Stimulated activated naive CD8-positive, alpha-beta T cell treated with anti-CD3 and anti-CD28 coated beads, Interleukin-15, Interleukin-2, amounts not matched to agents 100 U/mL and 50 U/mL, for 24 hours (primary cell): ENCODE measurements at places on chromosomes 1 and 21.

- DNase-seq, result no peak
Observed at GRCh38 chr1:118338936-118339335, 153.9 kb upstream of the SPAG17 start.

DNA sequence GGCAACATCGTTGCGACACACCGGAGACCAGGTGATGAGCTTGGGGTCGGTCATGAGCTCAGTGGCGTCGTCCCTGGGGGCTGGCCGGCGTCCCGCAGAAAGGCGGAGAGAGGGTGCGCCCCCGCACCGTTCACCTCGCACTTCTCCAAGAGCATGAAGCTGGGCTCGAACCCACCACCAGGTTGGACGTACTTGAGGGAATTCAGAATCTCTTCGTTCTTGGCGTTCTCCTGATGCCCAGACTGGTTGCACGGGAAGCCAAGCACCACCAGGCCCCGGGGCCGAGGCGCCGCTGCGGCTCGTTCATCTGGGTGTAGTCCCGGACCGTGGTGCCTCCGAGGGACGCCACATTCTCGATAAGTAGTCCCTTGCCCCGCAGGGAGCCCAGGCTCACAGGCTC is 176.6 kb upstream of the ADAMTS5 start:
- DNase-seq, result no peak

GRCh38 chr1:110390692-110391245 is at the start of gene SLC16A4:
SLC16A4 (minus strand) TSS chr1:110391026; CDS start chr1:110389323, 1,703 bp downstream.
- DNase-seq, result no peak

- no peak for DNase-seq
Observed at GRCh38 chr1:187844313-187844712, 1015.6 kb downstream of the PLA2G4A start.

- DNase-seq, result no peak
Observed at GRCh38 chr1:85203573-85204171, 2.9 kb upstream of the SYDE2 start.

- DNase-seq, result no peak
Observed at GRCh38 chr1:235997931-235998330, 67.0 kb downstream of the NID1 start.

DNA sequence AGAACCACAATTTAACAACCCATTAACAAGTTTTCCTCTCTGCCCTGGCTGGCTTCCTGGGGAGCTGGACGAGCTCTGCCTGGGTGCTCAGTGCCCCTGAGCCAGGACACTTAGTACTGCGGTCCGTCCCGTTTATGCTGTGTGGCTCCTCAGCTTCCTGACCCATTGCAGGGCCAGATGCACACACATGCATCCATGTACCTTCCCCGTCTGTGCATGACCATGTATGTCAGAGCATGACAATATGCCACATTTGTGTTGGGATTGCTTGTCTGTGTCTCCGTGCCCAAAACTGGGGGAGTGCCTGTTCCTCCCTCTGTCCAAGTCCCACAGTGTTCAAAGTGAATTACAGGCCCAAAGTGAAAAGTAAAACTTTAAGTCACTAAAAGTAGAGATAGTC is 9.7 kb upstream of the TFF3 start:
- no peak for DNase-seq

DNA sequence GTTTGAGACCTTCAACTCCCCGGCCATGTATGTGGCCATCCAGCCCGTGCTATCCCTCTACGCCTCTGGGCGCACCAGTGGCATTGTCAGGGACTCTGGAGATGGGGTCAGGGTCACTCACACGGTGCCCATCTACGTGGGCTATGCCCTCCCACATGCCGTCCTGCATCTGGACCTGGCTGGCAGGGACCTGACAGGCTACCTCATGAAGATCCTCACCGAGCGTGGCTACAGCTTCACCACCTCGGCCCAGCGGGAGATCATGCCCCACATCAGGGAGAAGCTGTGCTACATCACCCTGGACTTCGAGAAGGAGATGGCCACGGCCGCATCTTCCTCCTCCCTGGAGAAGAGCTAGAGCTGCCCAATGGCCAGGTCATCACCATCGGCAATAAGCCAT is 36.5 kb upstream of the ZP4 start:
- DNase-seq, result no peak

GRCh38 chr21:43866260-43866629 is 1.2 kb downstream of the AGPAT3 start:
- peak; percentile 61 for DNase-seq

DNA sequence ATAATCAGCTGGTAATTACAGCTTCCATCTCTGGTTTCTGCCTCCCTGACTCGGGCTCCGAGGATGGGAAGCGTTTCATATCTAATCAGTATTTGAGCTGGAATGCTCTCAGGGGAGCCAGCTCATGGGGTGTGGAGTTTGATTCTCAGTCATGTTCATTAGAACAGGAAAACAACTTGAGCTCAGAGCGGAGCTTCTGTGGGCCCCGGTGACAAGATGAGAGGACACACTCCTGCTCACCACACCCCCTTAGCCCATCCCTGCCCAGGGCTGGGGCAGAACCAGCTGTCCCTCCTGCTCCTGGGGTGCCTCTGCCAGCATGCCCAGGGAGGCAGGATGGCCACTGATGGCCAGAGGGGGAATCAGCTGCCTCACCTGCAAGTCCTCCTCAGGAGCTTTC is 726.0 kb downstream of the PTPRU start:
- DNase-seq, result no peak

DNA sequence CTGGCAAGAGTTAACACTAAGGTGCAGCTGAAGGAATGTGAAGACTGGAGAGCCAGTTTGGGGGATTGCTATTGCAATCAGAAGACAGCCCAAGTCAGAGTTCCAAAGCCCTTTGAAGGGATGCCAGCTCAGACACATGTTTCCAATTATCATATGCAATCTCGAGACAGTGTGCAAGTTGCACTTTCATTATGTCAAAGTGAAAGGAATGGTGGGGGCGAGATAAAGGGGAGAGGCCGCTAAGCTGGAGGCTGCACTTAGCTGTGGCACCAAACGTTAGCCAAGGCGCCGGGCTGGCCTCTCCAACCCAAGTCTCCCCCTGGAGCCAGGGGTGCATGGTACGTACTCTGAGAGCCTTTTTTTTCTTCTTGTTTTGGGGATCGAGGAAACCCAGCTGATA is 58.0 kb downstream of the NGF start:
- DNase-seq, result no peak

DNA sequence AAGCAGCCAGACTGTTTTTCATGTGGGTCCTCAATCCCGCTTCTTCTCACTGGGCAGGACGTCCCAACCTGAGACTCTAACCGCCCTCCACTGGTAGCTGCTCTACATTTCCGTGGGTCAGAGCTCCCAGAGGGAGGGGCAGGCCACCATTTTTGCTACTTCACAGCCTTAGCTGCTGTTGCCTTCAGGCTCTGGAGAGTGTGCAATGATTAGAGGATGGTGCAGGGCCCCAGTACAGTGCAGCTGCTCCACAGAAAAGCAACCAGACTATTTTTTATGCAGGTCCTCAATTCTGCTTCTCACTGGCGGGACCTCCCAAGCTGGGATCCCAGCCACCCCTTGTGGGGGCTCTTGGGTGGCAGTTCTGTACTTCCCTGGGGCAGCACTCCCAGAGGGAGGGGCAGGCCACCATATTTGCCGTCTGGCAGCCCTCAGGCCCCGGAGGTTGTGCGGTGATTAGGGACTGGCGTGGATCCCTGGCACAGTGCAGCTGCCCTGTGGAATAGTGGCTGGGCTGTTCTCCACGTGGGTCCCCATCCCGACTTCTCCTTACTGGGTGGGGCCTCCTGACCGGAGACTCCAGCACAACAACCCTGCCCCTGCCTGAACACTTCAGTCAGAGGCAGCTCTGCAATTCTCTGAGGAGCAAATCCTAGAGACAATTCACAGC is 647.6 kb upstream of the PKN2 start:
- DNase-seq, result no peak

DNA sequence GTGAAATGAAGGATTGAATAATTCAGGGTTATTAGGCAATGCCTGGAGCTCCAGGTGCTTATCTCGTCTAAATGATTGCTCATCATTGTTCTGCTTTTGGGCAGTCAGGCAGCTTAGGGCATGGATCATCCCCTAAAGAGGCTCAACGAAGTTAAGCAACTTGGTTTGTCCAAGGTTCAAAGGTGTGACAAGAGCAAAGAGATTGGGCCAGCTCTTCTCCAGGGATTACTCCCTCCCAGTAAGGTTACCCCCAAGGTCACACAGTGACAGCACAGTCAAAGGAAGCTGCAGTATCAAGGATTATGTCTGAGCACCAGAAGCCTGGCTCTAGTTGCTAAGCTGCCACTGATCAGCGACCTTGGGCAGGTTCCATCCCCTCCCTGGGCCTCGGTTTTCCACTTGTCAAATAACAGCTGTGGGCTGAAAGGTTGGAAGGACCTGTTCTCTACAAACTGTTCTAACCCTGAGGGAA is 6.8 kb downstream of the ETNK2 start:
- DNase-seq, result no peak

GRCh38 chr1:41671116-41671755 is 186.8 kb upstream of the EDN2 start:
- DNase-seq, result no peak

- no peak for DNase-seq
Observed at GRCh38 chr1:42961312-42962091, 2.8 kb upstream of the SLC2A1 start.

DNA sequence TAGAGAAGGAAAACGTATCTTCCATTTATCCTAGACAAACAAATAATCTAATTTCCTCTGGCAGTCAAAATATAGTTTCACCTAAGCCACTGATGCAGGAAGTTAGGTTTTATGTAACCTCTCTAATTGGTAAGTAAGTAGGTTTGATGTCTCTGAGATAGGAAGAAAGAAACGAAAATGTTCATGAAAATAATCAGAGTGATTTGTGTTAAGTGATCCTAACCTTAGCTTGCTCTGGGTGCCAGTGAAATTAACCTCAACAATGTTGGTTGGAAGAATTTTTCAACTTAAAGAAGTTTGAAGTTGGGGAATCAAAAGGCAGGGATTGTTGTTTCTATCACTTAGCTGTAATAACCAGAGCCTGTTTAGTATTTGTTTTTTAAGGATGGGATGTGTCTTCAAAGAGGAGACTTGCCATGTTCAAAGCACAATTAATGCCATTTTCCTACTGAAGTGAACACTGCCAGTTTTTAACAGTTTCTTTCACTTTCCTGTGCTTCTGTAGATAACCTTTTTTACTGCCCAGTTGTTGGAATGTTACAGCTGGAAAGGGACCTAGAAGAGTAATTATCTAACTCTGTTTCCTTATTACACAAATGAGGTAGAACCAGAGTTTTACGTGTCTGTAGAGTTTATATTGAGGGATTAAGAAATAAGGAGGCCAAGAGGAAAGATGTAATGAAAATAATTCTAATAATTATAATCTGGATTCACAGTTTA is 18.4 kb downstream of the HIPK1 start:
- no peak for DNase-seq

- no peak for DNase-seq
Observed at GRCh38 chr1:44696101-44696500, 21.6 kb downstream of the ARMH1 start.

DNA sequence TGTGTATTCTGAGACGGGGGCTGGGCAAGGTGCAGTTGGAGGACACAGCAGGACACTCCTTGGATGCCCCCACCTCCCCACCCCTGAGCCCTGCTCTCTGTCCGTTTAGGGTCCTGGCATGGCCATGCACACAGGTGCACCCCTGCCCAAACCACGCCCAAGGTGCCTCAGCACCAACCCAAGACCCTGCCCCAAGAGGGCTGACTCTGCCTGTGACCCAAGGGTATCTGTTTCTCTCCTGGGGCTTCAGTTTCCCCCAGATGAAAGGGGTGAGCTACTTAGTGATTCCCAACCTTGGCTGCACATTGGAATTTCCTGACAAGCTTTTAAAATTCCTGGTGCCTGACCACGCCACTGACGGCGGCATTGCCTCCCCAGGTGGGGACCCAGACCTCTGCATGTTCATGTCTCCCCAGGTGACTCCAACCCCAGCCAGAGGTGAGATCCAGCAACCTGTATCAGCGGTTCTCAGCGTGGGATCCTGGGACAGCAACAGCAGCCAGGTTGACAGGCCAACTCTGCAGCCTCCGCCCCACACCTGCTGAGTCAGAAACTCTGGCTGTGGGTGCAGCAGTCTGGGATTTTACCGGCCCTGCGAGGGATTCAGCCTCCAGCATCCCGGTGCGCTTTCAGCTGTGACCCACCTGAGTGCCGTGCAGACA is 483.4 kb downstream of the NPHP4 start:
- no peak for DNase-seq

GRCh38 chr1:3365523-3366125 is 88.8 kb upstream of the ARHGEF16 start:
- no peak for DNase-seq
